Retina (tissue), 1 donor: ENCODE measurements at places on chromosomes 7 and 10.

- DNase-seq: peak; percentile 56
Measured at GRCh38 chr7:123594813-123595241, 6.8 kb upstream of the ASB15 start.

GRCh38 chr10:44033008-44033407, 351.9 kb downstream of the CXCL12 start:
- DNase-seq: no peak

DNA sequence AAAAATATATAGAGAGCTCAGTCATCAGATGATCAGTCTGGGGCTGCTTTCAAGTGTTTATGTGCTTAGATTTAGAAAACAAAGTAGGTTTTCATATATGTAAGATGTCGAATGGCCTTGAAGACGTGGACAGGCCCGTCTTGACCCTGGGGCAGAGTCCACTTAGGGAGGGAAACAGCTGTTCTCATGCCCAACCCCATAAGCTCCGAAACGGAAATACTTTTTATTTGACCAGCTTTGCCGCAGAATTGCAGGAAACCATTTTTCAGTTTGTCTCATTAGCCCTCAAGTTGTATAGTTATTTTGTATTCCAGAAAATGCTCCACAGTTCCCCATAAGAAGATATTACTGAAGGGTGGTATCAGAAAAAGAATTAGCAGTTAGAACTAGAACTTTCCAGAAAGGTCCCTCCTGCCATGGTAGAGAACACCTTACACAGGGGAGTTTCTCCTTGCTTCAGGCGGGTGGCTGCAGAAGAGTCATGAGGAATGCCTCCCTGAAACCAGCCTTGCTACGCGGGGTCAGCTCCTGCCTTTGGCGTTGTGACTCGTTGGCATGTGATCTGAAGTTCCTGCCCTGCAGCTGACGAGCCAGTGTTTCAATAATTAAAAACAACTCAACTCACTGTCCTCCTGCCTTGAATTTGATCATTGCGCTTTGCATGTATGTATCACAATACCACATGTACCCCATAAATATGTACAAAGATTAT, 192.7 kb downstream of the CELF2 start:
- DNase-seq: no peak

GRCh38 chr10:36730316-36730715, 395.1 kb upstream of the ANKRD30A start:
- no peak for DNase-seq

- DNase-seq: no peak
Measured at GRCh38 chr10:44572146-44572545, 187.2 kb upstream of the CXCL12 start.
